Stimulated activated CD8-positive, alpha-beta memory T cell treated with anti-CD3 and anti-CD28 coated beads, Interleukin-7, amount 100 ng/mL, for 24 hours (primary cell): ENCODE measurements at places on chromosomes 6 and 20.

DNA sequence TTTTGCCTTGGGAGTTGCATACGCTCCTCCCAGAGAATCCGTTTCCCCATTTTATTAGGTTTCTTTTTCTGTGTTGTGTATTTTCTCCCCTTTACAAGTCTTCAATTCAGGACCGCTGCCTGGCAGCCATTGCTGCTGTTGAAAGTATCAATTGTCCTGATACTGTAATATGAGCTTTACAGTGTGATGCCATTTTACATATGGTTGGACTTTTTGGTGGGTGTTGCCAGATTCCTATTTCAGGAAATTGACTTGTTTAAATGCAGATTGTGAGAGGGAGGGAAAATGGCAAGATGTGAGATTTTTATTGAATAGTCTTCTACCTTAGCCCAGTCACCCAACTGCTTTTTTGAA is 1.2 kb downstream of the PANK2 start:
- no peak for DNase-seq

DNA sequence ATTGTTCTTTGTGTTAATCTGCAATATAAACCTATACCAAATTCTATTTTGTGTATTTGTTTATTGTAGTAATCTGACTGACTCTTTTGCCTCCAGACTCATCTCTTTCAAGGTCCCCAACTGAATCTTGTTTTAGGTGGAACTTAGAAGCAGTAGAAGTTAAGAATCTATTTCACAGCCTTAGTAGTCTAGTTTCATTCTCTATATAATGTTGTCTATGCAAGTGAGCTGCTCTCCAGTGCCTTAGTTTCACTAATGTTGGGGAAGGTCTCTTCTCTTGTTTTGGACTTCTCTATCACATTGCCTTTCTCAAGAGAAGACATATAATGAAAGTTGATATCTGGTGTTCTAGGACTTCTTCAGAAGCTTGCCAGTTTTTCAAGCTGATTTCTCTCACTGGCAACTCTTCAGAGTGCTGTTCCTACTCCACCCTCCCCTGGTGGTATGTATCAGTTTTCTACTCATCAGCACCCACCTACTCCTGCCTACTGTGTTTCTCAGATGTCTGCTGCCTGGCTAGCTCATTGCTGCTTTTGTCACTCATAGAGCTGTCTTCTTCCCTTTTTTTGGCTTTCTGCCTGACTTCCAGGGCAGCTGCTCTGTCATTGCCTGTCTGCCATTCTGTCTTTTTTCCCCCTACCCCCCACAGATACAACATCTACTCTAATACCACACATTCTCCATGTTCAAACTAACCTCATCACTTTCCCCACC is 82.1 kb downstream of the PTPRA start:
- no peak for DNase-seq

DNA sequence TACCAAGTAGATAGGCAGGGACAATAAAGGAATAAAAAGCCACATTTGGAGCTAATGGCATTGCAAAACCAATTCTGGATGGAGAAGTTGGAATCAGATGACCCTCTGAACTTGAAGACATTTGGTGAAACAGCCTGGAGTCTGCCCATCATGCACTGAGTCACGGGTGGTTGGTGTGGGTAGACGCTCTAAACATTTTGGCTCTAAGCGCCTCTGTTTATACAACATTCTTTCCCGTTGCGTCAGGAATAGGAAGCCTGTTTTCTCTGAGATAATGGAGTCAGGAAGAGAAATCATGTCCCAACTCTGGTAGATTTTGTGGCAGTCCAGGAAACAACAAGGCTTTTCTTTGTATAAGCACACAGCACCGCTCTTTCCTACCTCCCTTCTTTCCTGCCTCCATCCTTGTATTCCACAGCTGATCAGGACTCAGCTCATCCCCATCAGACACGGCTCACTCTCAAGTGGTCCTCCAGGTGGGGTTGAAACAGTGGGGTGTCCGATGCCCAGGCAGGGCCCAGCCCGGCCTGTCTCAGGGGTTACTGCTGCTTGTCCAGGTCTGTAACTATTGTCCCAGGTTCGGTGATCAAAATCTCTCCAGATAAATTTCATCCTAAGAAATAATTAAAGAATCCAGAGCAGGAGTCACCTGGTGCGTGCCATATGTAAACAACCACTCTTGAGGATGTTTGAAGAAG is 12.1 kb upstream of the RAMACL start:
- no peak for DNase-seq

GRCh38 chr6:159104163-159104925 is 59.6 kb upstream of the TAGAP start:
- peak; percentile 53 for DNase-seq

- no peak for DNase-seq
Observed at GRCh38 chr6:153062516-153062915, 60.0 kb upstream of the MTRF1L start.

- no peak for DNase-seq
Observed at GRCh38 chr6:1079525-1079924, 232.4 kb upstream of the FOXQ1 start.

DNA sequence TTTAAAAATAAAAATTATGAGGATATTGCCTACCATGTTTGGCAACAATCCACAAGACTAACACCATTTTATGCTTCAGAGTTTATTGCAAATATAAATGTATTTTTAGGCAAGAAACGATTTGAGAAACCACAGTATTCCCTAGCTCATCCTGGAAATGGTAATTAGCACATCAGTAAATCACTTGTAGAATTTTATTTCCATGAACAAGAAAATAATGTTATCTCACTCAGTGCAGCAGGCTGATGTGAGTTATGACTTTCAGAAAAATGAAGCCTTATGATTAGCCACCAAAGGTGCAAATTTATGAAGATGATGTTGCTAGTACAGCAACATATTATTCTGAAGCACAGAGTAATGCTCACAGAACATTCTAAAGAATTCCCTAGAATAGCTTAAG is 127.7 kb upstream of the GJE1 start:
- DNase-seq, result no peak

GRCh38 chr20:50389808-50390684 is 120.1 kb upstream of the PTPN1 start:
- no peak for DNase-seq

DNA sequence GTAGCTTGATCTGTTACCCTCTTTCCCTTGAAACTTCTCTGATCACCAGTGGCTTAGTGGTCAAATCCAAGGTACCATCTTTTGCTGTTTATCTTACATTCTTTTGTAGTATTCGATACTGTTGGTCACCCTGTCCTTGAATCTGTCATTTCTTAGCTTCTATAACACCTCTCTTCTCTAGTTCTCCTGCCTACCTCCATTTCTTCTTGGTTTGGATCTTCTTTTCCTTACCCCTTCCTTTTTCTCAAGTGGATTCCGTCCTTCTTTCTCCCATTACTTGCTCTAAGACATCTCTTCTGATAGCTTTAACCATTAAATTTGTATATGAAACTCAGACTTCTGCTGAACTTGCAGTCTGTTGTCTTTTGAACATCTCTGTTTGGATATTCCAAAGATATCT is 39.9 kb downstream of the QKI start:
- no peak for DNase-seq
